Hematopoietic multipotent progenitor cell treated with erythropoietin and hydrocortisone succinate and interleukin-3 and kit ligand, for 6 days (in vitro differentiated cells): ENCODE measurements at places on chromosomes 11 and 22.

DNA sequence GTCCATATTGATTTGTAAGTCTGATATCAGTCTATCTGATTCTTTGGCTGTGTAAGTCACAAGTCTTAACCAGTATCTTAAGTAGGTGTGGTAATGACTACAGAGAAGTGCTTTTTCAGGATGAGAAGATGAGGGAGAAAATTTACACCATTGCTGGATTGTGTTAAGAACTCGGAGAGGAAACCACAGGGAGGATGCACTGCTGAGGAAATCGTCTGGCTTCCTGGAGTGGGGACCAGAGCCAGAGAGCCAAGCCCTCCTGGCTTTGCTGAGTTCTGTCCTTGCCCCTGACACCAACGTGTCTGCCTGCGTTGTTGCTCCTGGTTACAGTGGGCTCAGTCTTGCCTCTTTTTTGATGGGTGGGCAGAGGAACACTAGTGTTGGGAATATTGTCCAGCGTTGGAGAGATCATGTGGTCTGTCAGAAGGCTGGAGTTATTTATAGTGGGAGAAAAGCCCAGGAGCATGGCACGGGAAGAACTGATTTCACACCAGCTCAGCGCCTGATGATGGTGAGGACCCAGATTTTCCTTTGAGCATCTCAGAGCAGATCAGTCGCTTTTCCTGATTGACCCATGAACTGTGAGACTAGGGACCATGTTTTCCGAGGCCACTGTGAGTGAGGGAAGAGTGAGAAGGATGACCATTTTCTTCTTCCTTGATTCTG is 29.6 kb downstream of the MARK2 start:
- DNase-seq = peak; percentile 24

DNA sequence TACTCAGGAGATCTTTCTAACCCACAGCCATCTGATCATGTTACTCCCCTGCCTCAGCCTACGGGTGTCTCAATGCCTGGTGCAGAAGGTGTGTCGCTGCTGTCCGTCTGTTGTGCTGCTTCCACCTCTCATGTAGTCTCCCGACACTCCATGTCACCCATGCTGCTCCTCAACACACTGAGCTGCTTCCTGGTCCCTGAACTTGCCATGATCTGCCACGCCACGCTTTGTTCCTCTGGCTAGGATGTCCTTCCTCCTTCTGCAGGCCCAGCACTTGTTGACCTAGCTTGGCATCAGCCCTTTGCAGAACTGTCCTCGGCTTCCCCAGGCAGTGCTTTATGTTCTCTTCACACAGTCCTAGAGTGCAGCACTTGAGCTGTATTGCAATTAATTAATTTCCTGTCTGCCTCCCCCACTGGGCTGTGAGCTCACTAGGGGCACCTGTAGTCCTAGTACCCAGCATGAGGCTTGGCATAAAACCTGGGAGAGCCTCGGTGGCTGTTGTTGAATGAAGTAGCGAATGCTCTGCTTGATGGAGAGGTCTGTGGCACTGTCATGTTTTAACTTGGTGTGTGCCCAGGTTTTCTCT is 9.5 kb downstream of the GTPBP1 start:
- peak; percentile 43 for DNase-seq

GRCh38 chr11:95520369-95521132 is 269.0 kb downstream of the FAM76B start:
- no peak for DNase-seq

DNA sequence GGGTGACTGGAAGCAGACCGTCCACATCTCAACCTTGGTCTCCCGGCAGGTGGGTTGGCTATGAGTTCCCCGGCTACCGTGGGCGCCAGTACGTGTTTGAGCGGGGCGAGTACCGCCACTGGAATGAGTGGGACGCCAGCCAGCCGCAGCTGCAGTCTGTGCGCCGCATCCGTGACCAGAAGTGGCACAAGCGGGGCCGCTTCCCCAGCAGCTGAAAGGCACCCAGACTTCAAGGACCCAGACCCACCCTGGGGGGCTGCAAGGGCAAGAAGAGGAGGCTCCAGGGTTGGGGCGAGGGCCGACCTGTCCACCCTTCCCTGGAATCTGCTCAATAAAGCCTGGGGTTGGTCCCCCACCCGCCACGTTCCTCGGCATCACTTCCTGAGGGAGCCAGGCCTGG is 7.3 kb downstream of the CRYBB3 start:
- no peak for DNase-seq

- no peak for DNase-seq
These were observed 4.6 kb upstream of the MICAL3 start for GRCh38 chr22:18028817-18029527.

- no peak for DNase-seq
These were observed 12.6 kb upstream of the RFPL2 start for GRCh38 chr22:32217465-32217864.

GRCh38 chr22:24466716-24467328 is 28.3 kb upstream of the UPB1 start:
- peak; percentile 47 for DNase-seq

DNA sequence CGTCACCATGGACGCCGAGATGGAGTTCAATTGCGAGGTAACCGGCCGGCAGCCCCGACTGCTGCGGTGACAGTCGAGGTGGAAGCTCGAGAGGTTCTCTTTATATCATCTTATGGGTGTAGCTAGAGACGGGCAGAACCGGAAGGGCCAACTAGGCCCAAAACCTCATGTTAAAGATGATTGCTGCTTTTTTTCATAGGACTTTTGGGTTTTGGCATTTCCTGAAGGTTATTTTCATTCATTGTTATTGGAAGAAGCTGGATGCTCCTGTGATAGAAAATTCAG is 585 bp downstream of the NF2 start:
- DNase-seq = peak; percentile 61

- DNase-seq = peak; percentile 33
These were observed 5.1 kb upstream of the PHLDB1 start for GRCh38 chr11:118602331-118602730.

- DNase-seq = no peak
These were observed 78.9 kb downstream of the DBX1 start for GRCh38 chr11:20081336-20081735.

DNA sequence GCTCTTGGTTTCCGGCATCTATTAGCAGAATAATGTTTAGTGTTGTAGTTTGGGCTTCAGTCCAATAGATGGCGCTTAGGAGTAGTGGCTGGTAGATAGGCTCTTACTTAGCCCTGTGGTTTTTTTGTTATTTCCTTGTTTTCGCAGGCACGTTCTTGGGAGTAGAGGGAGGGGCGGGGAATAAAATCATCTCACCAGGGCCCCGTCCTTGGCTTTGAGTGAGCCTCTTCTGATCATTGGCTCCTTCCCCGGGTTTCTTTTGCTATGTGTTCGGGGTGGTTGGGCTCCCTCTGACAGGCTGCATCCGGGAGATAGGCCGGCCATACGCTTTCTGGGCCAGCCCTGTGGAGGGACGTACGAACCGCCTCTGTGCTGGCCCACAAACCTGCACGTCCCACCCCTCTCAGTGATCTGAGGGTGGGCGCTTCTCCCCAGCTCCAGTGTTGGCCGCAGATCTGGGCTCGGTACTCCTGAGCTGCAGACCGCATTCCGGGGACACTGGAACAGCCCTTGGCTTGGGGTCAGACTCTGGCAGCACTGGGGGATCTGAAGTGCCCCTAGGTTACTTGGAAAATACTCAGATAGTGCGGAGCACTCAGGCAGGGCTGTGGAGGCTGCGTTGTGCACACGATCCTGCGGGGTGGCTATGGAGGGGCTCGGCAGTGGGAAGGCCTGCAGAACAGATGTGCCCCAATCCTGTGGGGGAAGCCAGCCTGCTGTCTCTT is 217.0 kb downstream of the DYNC2H1 start:
- peak; percentile 88 for DNase-seq

GRCh38 chr11:46547579-46547978 is 46.2 kb downstream of the AMBRA1 start:
- DNase-seq = no peak

DNA sequence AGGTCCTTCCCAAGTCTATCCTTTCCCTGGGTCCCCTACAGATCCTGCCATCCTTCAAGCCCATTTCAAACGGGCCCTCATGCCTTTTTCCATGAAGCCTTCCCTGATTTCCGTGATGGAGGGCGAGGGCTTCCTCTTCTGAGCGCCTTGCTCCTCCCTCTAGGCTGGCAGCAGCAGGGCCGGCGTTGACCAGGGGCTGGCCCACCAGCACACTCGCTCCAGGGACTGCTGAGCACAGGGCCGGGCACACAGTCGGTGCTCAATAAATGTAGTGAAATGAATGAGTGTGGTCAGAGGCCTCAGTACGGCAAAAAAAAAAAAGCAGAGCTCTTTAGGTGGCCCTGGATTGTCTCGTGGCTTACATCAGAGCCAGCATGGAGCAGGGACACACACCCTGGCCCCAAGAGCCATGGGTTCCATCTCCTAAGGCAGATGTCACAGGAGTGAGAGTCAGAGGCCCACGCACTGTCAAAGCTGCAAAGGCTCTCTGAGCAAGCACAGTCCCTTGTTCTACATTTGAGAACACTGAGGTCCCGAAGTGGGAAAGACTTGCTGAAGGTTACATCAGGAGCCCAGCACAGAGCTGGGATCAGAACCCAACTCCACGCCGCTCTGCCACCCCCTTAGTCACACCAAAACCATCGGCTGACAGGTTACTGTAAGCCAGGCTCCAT is 3.1 kb downstream of the IL2RB start:
- DNase-seq = no peak

DNA sequence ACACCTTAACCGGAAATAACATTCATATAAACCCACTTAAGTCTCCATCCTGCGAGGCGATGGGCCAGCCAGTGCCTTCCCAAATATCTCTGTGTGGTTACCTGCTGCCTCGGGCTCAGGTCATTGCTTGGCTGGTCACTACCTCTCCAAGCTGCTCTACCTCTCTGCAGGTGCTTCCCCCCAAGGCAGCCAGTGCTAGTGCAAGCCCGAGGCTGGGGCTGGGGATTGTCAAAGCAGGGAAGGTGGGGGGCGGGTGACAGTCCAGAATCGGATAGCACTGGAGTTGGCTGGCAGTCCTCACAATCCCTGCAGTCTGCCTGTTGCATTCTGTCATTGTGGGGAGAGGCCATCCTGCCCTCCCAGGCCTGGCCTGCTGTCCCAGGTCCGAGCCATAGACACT is 11.1 kb downstream of the MCHR1 start:
- DNase-seq = no peak

DNA sequence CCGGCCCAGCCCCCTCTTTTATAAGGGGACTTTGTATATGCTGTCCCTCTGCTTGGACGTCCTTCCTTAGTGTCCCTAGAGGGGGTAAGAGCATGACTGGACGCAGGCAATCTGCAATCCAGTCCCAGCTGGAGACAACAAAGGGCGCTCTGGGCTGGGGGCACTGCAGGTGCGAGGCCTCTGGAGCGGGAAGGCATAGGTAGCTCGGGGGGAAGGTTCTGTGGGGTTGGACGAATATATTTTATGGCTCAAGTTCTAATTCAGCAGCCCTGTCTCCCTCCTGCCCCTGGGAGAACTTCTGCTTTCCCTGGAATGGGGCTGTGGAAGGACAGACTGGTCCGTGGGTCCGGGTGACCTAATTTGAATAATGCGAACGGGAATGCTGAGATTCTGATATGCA is 40.0 kb downstream of the KCNJ4 start:
- no peak for DNase-seq

DNA sequence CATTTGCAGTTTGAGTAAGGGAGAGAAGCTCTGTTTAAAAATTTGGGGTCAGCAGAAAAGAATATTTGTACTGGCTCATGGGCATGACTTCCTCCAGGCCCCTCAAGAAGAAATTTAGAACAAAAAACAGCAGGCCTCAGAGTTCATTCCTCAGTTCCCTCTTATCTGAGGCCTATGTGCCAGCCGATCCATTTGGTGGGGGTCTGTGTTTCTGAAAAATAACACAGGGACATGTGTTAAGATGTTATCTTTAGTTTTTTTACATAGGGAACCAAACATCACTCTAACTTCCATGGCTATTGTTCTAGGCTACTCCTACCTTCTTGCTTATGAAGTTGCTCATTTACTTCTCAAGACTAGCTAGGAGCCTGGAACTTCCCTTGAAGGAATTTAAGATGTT is 16.2 kb upstream of the HSD17B12 start:
- DNase-seq = no peak

DNA sequence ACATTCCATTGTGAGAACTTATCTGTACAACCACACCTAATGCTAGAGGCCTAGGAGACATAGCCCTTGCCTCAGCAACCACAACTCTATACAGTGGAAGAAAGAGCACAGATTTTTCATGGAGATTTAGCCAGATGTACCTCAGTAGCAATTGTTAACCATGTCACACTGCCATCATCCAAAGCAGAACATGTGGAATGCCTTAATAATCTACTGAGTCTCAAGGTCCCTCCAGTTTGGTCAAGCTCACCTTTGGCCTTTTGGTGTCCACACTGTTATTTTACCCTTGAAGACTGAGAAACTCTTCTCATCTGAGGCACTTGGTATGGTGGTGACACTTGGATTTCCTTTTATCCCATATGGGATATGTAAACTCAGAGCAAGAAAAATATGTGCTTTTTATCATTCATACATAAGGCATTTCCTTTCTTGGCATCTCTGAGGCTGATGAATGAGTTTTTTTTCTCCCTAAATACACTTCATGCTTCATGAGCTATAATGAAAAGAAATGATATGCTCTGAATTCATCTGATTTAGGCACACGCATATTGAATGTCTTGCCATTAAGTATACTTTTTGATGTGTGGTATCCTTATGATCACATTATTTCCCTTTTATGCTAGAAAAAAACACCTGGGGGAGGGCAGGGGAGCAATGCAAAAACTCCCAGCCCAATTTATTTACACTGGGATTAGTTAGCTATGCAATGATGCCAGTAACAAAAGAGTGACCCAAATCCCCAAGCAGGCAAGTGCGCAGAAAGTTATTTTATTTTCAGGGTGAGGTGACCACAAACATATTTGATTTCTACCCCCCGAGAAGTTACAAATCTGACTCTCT is 63.3 kb upstream of the ME3 start:
- DNase-seq = no peak

- no peak for DNase-seq
These were observed 287.8 kb upstream of the CNTN5 start for GRCh38 chr11:98732947-98733346.

GRCh38 chr11:61516191-61516590 is 7.6 kb downstream of the LRRC10B start:
- DNase-seq = peak; percentile 44

- DNase-seq = no peak
These were observed 74.9 kb downstream of the CECR2 start for GRCh38 chr22:17444204-17444504.

- no peak for DNase-seq
These were observed 588.9 kb downstream of the ETS1 start for GRCh38 chr11:127998421-127998820.

- DNase-seq = no peak
These were observed 25.5 kb upstream of the TMEM45B start for GRCh38 chr11:129790106-129790505.

- DNase-seq = no peak
These were observed 16.5 kb downstream of the ARRB1 start for GRCh38 chr11:75334976-75335375.
